ENCODE measurements at places on chromosomes 3 and 15.
A peak's percentile ranks its signal among the peaks of the same experiment; 100 is the strongest.

- no peak for DNase-seq
Measured at GRCh38 chr15:36899696-36900095, 200.7 kb downstream of the MEIS2 start.

GRCh38 chr15:92454555-92455105 is 60.9 kb downstream of the ST8SIA2 start:
- no peak for DNase-seq

DNA sequence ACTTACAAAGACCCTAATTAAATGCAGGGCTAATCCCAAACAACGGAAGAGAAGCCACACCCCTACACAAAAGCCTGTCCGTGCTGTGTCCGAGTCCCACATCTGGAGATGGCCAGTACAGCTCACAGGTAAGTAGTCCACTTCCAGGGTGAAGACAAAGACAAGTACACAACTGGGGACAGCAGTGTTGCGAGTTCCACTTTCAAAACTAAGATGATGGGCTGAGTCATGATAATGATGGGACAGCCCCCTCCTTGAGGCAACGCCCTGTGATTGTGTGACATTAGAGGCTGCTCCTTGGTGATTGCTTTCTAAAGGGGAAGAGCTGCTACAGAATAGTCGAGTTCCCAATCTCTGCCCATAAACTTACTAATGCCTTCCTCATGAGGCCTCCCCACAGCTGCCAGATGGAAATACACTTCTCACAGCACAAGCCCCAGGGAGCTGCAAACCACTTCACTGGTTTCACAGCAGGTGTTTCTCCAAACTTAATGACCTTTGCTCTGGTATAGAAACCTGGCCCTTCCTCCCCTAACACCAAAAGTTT is 27.6 kb downstream of the RFT1 start:
- no peak for DNase-seq

- no peak for DNase-seq
Measured at GRCh38 chr3:184765047-184765729, 46.8 kb upstream of the VPS8 start.

DNA sequence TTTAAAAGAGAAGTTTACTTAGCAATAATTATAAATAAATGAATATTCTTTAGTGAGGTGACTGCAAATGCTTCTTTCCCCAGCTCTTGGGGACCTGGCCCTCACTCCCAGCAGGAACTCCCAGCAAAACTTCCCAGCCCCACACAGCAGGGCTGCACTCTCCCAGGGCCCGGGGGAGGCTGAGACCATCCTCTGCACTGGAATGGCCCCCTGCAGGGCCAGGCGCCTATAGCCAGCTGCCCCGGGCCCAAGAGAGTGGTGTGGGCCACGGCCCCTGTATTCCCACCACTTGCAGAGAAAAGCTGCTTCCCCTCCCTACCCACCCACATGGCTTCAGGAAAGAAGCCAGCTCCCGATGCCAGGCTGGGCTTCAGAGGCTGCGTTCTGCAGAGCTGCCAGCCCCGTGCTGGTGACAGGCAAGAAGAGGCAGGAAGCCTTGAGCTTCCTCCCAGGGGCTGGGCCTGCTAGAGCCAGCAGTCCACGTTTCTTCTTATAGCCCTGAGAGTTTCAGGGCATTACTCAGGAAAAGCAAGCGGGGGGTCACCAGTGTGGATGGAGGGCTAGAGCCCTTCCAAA is 20.0 kb downstream of the IDH2 start:
- no peak for DNase-seq

DNA sequence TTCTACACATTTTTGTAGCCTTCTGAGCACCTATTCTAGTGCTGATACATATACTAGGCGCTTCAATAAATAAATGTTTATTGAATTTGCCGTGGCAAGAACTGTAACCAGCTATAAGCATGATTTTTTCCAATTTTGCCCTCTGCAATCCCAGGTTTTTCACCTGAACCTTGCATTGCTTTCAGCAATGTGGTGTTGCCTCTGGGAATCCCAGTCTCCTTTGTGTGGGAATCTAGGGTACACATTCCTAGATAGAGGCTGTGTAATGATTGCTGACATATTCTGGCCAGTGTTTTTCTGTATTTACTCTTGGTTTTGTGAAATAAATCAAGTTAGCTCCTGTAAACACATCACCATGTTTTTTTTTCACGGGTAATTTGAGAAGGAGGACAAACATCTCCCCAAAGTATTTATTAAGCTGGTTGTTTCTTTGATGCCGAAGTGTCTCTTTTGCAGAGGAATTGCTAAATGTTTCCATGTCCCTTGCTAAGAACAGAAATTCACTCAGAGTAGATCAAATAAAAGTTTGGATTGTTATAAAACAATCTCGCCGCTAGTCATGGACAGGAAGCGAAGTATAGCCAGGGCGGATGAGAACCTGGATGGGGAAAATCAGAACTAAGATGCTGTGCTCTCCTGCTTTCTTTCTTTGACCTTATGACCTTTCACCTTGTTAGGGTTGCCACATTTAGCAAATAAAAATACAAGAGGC is 1.2 kb downstream of the CFAP91 start:
- peak; percentile 23 for DNase-seq

DNA sequence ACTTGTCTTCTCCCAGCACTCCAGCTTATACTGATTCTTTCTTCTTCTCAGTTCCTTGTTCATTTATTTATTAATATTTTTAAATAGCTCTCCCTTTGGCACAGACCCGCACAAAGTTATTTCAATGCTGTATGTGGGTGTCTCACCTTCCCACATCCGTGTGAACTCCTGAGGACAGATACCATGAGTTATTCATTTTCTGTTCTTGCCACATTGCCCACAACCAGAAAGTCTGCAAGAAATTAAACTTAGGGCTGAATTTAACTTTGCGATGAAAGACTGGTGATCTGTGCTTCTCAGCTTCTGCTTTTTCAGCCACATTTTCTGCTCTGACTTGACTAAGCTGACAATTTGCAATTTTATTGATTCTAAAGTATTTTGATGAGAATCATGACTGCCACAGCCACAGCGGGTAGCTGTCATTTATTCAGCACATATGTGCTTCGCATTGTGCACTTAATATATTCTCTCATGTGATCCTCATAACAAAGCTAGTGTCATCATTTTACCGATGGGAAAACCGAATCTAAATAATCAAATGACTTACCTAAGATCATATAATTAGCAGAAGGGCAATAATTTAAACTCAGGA is 569.8 kb downstream of the EDEM1 start:
- no peak for DNase-seq

- peak; percentile 80 for DNase-seq
Measured at GRCh38 chr15:63474810-63475316, 29.5 kb upstream of the USP3 start.

- no peak for DNase-seq
Measured at GRCh38 chr15:86197770-86198169, 118.1 kb downstream of the AGBL1 start.

DNA sequence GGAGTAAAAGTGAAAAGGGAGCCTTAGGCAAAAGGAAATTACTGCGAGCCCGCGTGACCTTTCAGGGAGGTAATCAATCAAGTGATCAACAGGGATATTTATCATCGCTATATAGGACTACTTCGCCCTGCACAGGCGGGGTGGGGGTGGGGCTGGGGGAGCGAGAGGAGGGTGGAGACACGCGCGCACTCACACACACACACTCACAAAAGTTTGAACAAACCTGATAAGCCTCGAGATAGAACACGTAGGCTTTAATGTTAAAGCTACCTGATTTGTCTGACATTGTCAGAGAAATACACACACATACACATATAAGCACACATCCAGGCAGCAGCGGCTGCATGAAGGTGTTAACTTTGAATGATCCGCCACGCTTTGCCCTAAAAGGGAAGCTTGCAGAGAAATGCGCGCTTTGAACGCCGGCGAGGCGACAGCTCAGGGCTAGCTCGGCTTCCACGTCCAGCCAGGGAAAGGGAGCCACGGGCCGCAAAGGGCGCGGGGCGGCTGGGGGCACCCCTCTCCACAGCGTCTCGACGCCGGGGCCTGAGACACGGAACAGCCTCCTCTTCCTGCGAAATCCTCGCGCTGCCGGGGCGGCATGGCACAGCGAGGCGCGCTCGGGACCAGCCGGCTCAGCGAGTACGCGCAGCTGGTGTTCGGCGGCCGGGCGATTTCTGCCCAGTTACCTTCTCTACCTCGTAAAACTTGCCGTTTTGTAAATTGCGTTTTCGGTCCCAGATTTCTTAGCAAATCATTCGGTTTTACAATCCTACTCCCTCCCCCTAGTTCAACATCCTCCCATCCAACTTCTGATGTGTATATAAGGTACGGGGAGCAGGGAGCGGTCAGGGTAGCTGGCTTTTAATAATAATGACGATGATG is 4.8 kb upstream of the MECOM start:
- DNase-seq, result peak; percentile 52

DNA sequence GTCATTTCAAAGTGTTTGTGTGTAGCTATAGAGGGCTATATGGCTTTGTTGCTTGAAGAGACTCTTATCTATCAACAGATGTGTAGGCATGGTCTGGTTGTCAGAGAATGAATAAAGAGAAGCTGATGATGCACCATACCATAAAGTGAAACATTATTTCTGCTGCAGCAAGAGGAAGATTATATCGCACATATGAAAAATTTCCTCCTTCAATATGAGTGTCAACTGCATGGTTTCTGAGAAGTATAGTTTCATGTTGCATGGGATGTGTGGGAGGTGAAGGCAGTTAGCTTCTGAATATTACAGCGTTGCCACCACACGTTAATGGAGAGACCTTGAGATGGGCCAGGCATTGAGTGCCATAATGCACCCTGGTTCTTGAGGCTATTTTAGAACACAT is 217.9 kb downstream of the SATB1 start:
- DNase-seq, result no peak
